ENCODE measurements at places on chromosomes 5 and 9.

DNA sequence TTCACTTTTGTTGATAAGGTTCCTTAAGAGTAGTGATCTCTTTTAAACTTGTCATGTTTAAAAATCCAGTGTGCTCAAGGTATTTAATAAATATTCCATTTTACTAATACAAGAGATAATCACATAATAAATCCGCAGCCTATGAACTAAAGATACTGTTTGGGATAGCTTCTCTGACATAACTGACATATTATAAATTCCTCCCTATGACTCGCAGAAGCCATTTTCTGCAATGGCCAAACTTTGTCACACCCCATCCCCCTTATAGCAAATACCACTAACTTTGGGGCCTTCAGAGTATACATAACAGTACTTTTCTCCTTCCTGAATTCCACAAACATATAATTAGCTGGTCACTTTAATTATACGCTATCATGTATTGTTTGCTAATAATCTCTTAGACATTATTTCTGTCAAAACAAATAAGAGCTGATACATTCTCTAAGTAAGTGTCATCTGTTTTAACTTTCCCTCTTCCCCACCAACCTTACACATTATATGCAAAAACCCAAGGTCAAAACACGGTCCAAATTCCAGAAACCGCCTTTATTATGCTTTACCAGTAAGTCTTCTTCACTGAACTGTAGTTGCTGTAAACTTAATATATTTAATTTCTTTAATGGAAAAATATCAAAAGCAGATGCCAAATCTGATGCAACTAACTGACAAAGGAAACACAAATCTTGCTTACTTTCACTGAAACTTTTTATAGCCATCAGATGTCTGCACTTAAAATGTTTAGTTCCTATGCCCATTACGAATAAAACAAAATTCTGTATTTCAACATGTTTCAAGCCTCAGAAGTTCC is 971 bp downstream of the TMEM267 start:
- no peak for DNase-seq

GRCh38 chr9:33437205-33437604 is 10.2 kb downstream of the AQP3 start:
- DNase-seq = no peak

DNA sequence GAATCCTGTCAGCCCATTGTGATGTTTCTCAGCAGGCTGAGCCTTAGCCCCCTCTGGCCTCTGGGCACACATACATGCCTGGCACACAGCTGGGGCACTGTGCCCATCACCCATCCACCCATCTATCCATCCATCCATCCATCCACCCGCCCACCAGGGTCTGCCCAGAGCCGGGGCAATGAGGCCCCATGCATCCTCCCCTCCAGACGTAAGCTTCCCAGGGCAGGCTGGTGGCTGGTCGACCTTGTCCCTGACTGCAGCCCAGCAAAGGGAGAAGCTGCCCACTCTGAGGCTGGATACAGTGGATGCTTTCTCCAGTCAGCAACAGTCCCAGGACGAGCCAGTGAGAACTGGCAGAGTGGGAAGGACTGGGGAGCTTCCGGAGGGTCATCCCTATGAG is 21.1 kb upstream of the SLC25A51 start:
- DNase-seq = no peak

GRCh38 chr9:99269416-99269815 is 47.3 kb downstream of the SEC61B start:
- no peak for DNase-seq

GRCh38 chr9:21989440-21990189 is 4.6 kb downstream of the CDKN2A start:
- no peak for DNase-seq

Data from occipital lobe (tissue), 3 donors.